ENCODE measurements at places on chromosomes 7 and 10.

- no peak for DNase-seq
These were observed 36.2 kb upstream of the FOXL3 start for GRCh38 chr7:253581-254336.

DNA sequence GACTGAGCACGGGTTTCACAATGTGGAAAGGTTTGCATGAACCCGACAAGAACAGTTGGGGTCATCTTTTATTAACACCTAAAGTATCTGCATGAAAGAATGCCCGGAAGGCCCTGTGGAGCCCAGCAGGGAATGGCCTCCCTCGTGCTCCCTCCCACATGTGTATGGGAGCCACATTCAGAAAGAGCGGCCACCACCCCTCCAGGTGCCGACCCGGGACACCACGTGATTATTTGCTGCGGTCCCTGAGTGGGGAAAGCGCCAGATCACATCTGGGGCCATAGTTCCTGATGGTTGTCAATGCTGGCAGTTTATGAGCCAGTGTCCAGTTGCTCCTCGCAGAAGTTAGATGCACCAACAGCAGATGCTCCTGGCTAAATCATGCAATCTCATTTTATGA is 571.4 kb downstream of the TCERG1L start:
- DNase-seq, result no peak

GRCh38 chr7:157555313-157555712 is 218.5 kb downstream of the DNAJB6 start:
- DNase-seq, result no peak

DNA sequence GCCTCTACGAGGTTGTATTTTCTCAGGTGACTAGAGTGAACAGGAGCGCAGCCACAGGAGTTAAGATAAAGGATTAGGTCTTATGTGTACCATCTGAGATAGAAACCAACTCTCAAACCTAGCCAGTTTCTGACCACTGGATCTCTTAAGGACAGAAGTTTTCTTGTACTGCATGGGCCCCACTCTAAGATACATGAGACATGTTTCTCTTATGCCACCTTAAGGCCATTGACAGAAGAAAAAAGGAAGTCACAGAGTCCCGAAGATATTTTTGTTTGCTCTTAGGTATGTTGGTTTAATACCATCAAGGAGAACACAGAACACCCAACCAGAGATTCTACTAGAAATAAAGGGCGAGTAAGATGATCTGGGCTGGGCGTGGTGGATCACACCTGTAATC is 335.8 kb downstream of the FRMD4A start:
- DNase-seq, result no peak

GRCh38 chr10:79995979-79996634 is 47.2 kb upstream of the SFTPD start:
- no peak for DNase-seq

GRCh38 chr7:32217341-32218153 is 147.3 kb upstream of the PDE1C start:
- DNase-seq, result no peak

- no peak for DNase-seq
These were observed 98.9 kb downstream of the MKX start for GRCh38 chr10:27646604-27647175.

DNA sequence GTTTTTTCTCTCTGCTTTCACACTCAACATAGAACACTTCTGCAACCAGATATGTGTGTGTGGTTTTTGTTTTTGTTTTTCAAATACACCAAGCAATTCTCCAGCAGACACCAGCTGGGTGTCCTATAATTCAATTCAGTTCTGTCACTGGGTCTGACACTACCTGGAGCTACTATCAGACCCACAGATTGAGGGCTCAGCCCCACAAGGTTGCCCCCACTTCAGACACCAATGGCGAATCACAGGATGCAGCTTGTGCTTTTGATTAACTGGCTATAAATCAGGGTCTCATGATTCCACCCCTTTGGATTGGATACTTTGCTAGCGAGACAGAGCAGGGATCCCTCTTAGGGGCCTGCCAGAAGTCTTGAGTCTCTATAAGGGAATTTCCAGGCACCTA is 462.2 kb upstream of the NRP1 start:
- no peak for DNase-seq

DNA sequence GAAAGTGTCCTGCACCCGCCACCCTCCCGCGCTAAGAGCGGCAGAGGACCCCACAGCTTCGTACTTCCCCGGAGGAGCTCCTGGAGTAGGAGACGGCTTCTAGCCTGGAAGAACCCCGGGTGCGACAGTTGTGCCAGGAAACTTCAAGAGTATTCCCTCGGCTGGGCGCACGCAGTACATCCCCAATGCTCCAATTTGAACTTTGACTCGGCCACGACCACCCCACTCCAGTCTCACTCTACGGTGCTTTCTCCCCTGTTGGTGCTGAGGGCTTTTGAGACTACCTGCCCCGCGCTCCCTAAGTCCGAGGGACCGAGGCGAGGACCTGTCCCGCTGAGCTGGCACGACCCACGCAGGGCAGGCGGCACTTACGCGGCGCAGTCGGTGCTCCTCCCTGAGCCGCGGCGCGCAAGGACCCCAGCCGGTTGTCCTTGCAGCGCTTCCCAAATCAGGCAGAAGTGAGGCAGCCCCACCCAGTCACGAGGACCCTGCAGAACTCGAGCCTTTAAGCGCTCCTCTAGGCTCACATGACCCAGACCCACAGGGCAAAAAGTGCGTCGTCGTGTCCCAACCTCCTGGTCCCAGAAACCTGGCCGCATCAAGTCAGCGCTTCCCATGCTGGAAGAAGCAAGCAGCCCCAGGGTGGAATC is at the start of gene CPVL:
TSS of gene CPVL (minus strand) at position 481 of the 650 bp plus-strand sequence. CDS start 25,476 bp downstream, outside the sequence.
- DNase-seq, result no peak

- no peak for DNase-seq
These were observed 36.6 kb downstream of the TCF7L2 start for GRCh38 chr10:112986544-112987190.

GRCh38 chr7:136446751-136447150 is 421.7 kb upstream of the CHRM2 start:
- DNase-seq, result no peak

DNA sequence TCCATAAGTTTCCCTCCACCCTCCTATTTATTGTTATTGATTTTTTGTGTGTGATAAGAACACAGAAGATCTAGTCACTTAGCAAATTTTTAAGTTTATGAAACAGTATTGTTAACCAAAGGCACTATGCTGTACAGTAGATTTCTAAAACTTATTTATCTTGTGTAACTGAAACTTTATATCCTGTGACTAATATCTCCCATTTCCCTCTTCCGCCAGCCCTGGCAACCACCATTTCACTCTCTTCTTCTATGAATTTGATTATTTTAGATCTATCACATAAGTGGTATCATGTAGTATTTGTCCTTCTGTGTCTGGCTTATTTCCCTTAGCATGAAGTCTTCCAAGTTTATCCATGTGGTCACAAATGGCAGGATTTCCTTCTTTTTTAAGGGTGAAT is 144.3 kb upstream of the INHBA start:
- no peak for DNase-seq
